ENCODE measurements at places on chromosomes 16 and 17.

DNA sequence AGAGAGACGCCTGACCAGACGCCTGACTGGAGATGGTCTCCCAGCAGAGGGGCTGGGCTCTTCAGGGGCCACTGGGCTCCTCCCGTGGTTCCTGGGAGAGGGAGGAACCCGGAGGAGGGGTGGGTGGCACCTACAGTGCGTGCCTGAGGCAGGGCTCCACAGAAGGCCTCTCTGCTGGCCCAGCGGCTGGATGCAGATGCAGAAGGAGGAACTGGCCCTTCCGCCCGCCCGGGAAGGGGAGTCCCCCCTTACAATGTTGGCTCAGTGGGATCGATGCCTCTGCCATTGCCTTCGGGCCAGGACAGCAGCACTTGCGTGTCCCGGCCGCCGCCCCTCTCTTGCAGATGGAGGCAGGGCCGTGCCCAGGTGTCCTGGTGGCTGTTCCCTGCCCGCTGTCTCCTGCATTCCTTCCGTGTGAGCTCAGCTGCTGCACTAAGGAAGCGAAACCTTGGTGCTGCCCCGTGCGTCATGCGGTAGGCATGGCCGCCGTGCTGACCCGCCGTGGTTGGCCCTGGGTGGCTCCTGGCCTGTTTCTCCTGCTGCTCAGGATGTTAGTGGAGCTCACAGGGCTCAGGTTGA, 15.1 kb downstream of the BAIAP2 start:
- no peak for DNase-seq

GRCh38 chr16:12202486-12202885, 226.0 kb downstream of the SNX29 start:
- DNase-seq: no peak

- DNase-seq: no peak
Measured at GRCh38 chr17:73397856-73398540, 86.2 kb upstream of the CDC42EP4 start.

DNA sequence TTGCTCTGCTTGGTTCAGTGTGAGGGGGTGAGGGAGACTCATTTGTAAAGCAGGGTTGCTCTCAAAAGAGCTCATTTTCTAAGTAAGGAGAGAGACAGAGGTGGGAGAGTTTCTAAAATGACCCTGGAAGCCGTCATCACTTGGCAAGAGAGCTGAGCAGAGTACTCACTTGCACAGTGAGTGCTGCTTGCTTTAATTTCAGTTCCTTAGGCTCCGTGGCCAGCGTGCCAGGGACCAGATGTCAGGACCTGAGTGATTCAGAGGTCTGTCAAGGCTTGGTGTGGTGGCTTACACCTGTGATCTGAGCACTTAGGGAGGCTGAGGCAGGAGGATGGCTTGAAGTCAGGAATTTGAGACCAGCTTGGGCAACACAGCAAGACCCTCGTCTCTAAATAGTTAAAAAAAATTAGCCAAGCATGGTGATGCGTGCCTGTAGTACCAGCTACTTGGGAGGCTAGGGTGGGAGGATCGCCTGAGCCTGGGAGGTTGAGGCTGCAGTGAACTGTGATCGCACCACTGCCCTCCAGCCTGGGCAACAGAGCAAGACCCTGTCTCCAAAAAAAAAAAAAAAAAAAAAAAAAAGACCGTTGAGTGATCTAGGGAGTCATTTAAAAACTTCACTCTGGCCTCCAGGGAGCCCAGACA, 10.7 kb downstream of the ZNF205 start:
- DNase-seq: no peak

DNA sequence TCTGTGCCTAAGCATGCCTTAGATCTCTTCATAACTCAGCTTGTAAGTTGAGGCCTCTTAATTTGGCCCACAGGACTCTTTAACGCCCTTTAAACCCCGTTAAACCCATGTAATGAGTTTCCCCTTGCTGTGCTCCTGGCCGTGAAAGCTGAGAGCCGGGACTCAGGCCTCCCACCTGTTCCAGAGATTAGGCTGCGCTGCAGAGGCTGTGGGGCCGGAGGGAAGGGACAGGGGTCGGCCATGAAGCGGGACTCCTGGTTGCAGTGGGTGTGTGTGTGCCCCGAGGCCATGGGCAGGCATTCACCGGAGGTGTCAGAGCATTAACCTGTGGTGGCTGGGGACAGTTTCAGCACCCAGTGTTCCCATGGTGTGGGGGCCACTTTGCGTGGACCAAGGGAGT, 150.8 kb upstream of the IRX3 start:
- DNase-seq: peak; percentile 53

DNA sequence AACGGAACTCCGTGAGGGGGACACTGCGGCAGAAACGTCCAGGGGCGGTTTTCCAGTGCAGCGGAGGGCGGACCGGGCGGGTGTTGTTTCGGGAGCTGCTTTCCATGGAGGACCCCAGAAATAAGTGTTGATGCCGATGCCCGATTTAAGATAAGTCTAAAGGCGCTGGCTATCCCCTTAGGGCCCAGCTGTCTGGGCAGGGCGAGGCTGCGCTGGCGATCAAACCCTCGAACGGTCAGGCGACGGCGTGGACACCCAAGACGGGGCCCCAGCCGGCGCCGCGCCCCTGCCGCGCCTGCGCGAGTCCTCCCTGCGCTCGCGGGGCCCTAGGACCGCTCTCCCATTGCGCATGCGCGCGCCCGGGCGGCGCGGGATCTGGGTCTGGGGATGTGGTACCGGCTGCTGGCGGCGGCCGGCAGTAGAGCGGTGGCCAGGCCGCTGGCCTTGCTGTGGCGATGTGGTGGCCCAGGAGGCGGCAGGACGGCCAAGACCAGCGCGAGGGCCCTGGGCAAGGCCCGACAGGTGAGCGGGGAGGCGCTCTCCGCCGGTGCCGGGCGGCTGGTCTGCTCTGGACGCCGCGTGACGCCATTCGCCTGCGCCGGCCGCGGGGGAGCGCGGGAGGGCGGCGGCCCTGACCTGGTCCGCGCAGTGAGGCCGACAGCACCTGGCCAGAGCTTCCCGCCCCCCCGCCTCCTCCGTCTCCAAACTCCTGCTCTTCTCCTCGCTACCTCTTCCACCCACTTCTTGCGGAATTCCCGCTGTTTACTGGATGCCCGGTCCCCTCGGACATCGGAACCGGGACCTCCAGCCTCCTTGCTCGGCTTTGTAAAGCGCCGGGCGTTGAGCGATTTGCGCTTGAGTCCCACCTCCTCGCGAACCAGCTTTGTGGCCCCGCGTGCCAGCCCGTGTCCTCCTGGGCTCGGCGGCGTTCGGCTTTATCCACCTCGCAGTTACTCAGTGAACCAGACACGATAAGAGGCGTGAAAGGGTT, 24.0 kb downstream of the DEF8 start:
- peak; percentile 76 for DNase-seq

DNA sequence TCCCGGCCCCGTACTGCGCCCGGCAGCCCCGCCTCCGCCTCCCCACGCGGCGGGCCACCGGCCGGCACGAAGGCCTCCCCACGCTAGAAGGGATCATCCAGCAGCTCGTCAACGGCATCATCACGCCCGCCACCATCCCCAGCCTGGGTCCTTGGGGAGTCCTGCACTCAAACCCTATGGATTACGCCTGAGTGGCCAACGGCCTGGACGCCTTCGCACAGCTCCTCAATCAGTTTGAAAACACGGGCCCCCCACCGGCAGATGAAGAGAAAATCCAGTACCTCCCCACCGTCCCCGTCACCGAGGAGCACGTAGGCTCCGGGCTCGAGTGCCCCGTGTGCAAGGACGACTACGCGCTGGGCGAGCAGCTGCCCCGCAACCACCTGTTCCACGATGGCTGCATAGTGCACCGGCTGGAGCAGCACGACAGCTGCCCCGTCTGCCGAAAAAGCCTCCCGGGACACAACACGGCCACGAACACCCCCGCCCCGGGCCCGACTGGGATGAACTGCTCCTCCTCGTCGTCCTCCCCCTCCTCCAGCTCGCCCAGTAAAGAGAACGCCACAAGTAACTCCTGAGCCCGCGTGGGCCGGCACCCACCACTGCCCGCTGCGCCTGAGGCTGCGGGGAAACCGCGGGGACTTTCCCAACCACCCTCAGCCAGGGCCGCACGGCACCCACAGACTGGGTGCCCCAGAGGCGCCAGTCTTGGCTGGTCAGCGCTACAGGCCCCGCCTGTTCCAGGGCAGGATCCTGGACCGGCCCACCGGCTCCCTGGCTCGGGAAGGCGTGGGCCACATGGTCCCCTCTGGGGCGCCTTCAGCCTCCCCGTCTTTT, 39.0 kb upstream of the AKAP1 start:
- no peak for DNase-seq

DNA sequence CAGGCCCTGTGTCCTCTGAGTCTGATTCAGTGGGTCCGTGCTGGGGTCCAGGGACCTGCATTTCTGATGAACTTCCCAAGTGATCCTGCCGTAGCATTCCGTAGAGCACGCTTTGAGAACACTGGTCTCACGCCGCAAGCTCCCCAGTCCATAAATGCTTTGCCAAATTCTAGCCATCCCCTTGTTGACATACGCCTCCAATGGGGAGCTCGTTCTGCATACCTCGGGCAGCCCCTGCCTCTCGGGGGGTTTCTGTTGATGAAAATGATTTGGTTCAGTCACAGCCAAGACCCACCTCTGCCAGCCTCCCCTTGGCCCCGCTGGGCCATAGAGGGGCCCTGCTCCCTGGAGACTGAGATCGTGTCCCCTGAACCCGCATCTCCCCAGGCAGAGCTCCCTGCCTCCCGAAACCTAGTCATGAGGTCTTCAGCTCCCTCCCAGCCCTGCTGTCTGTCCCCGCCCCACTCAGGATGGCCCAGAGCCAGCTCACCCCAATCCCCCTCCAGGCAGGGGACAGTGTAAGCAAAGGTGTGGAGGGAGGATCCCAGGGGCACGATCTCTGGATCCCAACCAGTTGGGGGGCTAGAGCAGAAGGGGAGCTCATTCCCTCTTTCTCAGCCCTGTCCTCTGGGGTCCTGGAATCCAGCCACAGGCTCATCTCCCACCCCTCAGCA, 16.2 kb upstream of the SPNS2 start:
- no peak for DNase-seq

GRCh38 chr16:86370062-86370461, 140.3 kb upstream of the FOXF1 start:
- no peak for DNase-seq

- no peak for DNase-seq
Measured at GRCh38 chr16:86195863-86196630, 297.1 kb downstream of the IRF8 start.

DNA sequence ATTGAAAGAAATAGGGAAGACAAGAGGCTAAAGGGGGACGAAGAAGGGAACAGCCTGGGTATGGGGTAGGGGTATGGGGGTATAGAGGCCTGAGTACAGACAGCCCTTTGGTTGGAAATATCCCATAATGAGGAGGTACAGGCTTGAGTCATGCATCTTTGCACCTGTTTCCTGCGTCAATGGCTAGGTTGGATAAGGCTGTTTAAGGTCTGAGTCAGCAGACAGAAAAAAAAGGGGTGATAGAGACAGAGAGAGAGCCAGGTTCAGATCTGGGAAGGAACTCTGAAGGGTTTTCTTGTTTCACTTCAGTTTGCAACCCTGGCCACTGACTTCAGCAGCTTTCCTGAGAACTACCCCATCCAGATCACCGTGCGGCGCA, 8.5 kb downstream of the FNDC8 start:
- DNase-seq: no peak

DNA sequence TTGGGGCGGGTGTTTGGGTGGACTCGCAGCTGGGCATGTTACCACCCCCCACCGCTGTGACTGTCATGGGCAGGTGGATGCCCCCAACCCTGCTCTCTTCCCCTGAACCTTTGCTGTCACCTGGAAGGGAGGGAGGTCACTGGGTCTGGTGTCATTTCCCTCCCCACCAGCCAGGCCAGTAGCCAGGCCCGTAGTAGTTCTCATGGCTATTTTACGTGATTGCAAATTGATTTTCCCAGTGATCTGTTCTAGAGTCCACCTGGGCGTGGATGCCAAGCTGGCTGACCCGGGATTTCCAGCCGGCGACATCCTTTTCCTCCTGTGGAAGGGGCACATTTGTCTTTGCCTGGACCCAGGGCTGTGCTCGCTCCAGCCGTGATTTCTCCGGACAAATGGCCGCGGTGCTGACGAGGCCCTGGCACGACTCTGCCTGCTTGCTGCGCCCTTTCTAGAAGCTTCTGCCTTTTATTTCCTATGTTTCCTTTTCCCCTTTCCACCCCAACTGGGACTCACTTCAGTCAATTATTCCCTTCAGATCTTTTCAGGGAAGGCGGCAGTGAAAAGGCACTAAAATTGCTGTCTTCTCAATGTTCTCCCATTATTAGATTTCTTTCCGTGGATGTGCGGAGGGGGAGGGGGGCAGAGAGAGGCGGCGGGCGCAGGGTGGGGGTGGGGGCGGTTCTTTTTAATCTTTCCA, 226.9 kb upstream of the CIBAR2 start:
- DNase-seq: no peak

DNA sequence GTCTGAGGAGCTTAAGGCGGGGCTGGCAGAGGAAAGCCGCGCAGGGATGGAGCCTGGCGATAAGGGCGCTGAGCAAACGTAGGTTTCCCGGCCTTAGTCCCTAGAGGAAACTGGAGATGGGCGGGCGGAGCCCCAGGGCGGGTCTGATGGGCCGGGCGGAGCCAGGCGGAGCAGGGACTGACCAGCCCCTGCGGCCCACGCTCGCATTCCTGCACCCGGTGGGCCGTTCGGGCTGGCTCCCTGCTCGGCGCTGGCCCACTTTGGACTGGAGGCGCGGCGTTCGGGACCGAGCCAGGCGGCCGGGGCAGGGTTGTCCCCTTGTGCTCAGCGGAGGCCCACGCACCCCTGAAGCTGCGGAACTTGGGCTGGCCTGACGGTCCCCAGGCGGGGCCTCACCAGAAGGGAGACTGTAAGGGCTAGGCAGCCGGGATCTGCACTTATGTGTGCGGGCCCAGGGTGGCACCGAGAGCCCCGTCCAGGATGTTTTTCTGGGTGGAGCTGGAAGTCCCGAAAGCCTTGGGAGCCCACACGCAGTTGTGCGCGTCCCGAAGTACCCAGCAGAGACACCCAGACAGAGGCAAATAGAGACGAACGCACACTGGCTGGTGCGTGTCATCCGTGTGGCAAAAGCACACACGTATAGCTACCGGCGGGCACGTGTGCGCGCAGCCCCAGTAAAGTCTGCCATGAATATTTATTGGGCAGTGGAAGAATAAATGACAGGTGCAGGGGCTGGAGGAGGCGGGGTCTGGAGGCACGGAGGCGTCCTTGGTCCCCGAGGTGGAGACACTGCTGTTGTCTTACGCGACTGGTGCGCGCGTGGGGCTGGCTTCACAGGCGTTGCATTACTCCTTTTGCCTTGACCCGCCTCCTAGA, 1.4 kb downstream of the PYDC1 start:
- DNase-seq: no peak

- DNase-seq: no peak
Measured at GRCh38 chr17:32187271-32187670, 45.0 kb downstream of the RHOT1 start.

GRCh38 chr17:21263376-21263775, 10.2 kb upstream of the NATD1 start:
- no peak for DNase-seq

GRCh38 chr16:81509404-81509803, 64.8 kb downstream of the CMIP start:
- no peak for DNase-seq

GRCh38 chr17:48472411-48473281, 42.6 kb upstream of the SKAP1 start:
- no peak for DNase-seq

DNA sequence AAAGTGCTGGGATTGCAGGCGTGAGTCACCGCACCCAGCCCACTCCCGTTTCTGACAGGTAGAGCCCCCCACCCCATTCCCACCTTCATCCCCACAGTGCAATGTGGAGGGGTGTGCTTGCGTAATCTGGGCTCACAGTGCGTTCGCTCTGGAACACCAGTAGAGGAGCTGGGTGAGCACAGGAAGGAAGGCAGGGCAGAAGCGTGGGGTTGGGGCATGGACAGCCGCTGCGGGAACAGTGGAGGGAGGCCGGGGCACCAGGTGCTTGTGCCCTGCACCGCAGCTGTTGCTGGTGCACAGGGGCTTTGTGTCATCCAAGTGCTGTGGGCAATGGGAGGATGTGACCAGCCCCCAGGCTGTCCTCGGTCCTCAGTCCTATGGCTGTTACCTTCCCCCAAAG, 24.7 kb downstream of the KDM8 start:
- no peak for DNase-seq

Data from WERI-Rb-1 (cell line).